ENCODE measurements at places on chromosomes 12 and 14.
A peak's percentile ranks its signal among the peaks of the same experiment; 100 is the strongest.

GRCh38 chr14:24681056-24681455 lies 47.1 kb upstream of the GZMB start:
- no peak for DNase-seq

DNA sequence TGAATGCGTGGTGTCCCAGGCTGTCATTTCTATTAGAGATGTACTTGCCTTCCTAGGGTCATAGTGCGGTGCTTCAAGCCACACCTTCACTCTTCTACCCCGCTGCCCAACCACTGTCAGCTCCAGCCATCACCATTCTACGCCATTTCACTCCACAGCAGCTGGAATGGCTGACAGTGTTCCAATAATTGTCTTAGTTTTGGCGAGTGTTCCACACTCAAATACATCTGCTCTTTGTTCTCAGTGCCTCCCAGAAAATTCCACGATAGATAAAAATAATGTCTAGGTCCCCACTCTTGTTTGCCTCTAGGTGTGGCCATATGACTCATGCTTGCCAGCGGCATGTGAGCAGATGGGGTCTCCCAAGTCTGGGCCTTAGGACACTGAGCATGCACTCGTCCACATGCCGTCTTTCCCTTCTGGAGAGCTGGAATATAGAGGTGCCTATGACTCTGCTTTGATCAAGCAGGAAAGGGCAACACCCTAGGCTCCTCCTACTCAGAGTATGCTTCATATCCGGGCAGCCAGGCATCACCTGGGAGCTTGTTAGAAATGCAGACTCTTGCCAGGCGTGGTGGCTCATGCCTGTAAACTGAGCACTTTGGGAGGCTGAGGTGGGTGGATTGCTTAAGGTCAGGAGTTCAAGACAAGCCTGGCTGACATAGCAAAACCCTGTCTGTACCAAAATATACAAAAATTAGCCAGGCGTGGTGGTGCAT lies 163.0 kb downstream of the BRMS1L start:
- no peak for DNase-seq

GRCh38 chr12:80441921-80442320 lies 2.1 kb upstream of the PTPRQ start:
- DNase-seq: no peak

DNA sequence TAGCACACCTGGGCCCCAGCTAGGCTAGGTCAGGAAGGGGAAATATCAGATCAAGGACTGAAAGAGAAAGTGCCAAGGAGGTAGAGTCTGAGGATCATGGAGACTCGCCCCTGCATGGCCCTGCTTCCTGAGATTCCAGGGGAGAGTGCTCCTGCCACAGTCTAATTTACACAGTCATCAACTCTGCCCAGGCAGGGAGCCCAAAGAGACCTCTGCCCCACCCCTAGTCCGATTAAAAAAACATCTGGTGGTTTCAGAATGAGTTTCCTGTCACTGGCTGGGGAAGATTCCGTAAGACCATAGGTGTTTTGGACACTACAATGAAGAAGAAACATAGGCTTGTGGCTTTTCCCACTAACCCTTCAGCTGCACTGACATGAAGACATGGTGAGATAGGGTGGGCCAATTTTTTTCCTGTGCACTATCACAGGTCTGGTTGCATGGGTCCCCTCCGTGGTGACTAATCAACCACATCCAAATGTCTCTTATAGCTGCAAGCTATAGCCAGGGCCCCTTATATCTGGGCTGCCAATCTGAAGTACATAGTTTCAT lies 31.5 kb upstream of the GZMB start:
- DNase-seq: no peak

GRCh38 chr12:26843311-26843710 lies 10.3 kb upstream of the ITPR2 start:
- no peak for DNase-seq

DNA sequence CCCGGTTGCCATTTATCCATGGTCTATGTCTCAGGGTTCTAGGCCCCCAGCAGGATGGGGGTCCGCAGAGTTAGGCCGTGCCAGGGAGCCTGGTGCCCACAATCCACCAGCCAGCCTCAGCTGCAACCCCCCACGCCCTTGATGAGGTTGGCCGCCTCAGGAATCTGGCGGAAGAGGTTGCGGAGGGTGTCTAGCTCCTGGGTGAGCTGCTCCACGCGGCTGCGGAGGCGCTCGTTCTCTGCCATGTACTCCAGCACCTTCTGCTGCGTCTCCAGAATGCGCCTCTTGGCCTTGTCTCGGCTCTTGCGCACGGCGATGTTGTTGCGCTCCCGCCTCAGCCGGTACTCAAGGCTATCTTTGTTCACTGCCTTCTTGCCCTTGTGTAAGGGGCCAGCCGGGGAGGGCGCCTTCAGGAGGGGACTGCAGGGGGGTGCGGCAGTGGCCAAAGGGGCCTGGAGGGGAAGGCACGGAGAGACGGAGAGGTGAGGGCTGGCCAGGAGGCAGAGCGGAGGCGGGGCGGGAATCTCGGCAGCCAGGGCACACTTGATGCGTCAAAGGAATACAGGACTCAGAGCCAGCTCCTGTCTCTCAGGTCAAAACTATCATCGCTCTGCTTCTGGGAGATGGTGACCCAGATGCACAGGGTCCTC lies 1.6 kb downstream of the CEBPE start:
- no peak for DNase-seq

DNA sequence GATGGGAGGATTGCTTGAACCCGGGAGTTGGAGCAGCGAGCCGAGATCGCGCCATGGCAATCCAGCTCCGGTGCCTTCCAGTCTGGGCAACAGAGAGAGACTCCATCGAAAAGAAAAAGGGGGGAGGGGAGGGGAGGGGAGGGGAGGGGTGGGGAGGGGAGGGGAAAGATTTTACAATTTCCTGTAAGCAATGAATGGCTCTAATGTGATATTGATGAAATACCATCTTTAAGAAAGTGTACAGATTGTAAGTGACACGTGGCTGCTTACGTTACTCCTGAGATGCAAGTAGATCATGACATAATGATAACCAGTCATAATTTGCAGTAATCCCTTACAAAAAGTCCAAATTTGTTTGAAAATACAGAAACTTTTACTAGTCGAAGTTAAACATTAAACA lies 1.4 kb downstream of the SLC25A21 start:
- DNase-seq: no peak

DNA sequence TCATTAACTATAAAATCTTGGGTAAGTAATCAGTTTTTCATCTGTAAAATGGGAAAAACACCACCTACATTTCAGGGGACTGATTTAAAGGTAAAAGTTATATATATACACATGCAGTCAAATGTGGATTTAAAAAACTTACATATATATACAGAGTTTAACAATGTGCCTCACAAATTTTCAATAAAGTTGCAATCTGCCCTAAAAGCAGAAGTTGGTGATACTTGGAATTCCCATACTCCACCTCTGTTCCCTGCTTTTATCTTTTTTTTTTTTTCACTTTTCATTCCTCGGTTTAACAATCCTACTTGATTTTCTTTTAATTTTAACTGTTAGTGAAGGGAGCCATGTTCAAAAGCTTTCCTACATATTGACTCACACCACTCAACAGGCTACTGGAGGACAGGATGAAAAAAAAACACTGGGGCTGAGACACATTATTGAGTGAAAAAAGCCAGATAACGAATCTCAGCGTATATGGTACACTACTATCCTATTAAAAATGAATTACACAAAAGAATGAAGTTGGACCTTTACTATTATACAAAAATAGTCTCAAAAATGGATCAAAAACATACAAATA lies 24.3 kb downstream of the SPPL3 start:
- no peak for DNase-seq

GRCh38 chr12:127381681-127382080 lies 885.3 kb upstream of the TMEM132C start:
- no peak for DNase-seq

DNA sequence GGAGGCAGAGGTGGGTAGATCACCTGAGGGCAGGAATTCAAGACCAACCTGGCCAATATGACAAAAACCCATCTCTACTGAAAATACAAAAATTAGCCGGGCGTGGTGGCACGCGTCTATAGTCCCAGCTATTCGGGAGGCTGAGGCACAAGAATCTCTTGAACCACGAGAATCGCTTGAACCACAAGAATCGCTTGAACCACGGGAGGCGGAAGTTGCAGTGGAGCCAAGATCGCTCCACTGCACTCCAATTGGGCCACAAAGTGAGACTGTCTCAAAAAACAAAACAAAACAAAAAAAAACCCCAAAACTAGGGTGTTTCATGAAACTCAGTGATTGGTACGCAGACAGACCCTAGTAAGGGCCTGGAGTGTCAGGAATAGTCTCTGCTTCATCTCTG lies 6.4 kb upstream of the ARF6 start:
- DNase-seq: no peak

DNA sequence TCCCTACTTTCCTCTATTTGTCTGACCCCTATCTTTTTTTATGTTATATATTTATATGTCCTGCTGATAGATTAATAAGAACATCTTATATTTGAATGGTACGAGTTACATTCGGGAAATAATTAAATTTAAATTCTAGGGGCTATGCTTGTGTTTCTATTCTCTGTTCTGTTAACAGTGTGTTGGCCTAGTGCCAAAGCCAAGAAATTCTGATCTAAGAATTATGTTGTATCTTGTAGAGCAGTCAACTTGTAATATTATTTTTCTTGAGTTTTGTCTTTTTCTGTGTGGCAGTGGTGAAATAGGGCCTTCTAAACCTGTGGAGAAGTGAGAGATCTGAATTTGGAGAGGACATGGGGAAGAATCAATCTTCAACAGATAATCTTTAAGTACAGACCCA lies 9.0 kb upstream of the HSPA2 start:
- no peak for DNase-seq

DNA sequence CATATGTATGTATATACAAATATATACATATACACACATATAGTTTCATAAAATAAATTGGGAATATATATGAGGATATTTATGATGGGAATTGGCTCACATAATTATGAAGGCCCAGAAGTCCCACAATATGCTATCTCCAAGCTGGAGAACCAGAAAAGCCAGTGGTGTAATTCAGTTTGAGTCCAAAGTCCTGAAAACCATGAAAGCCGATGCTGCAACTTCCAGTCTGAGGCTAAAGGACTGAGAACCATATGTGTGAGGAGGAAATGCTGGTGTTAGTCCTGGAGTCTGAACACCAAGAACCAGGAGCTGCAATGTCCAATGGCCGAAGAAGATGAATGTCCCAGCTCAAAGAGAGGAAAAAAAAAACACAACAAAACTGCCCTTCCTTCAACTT lies 65.5 kb upstream of the PRKD1 start:
- DNase-seq: no peak

DNA sequence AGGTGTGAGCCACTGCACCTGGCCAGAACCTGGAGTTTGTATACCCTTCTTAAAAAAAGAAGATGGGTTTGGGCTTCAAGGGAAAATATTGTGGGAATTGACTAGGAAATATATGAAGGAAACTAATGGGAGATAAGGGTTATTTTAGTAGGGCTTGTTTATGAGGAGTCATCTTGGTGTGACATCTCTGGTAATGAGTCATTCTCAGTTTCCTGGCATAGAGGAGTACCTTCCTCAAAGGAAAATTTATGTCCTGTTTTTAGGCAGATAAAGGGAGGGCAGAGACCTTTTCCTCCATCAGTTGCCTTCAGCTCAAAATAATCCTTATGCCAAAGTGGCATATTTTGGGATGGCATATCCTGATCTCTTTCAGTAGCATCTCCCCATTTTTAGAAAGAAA lies 30.6 kb upstream of the NFKBIA start:
- no peak for DNase-seq

DNA sequence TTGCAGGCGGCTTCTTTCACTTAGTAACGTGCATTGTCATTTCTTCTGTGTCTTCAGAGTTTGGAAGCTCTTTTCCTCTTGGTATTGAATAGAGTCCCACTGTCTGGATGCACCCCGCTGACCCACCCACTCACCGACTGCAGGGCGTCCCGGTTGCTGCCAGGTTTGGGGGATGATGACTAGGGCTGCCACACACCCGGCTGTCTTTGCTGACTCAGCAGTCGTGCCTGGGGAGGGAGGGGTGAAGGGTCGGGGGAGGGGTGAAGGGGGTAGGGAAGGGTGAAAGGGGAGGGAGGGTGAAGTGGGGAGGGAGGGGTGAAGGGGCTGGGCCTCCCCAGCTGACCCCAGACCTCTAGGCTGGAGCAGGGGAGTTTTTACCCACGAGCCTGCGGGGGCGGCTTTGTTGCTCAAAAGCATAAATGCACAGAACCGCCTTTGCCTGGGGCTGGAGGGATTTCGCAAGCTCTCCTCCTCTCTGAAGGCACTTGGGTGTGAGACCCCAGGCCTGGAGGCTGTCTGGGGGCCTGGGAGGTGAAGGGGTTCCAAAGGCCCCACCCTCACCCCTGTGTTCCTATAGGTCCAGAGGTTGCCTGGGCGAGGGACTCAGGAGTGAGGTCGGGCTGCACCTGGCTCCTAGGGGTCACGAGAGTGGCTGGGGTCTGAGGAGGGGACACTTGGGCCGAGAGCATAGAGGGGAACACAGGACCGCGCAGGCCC lies 31.3 kb upstream of the ULK1 start:
- no peak for DNase-seq

- no peak for DNase-seq
Measured at GRCh38 chr14:85878874-85879273, 348.9 kb downstream of the FLRT2 start.

DNA sequence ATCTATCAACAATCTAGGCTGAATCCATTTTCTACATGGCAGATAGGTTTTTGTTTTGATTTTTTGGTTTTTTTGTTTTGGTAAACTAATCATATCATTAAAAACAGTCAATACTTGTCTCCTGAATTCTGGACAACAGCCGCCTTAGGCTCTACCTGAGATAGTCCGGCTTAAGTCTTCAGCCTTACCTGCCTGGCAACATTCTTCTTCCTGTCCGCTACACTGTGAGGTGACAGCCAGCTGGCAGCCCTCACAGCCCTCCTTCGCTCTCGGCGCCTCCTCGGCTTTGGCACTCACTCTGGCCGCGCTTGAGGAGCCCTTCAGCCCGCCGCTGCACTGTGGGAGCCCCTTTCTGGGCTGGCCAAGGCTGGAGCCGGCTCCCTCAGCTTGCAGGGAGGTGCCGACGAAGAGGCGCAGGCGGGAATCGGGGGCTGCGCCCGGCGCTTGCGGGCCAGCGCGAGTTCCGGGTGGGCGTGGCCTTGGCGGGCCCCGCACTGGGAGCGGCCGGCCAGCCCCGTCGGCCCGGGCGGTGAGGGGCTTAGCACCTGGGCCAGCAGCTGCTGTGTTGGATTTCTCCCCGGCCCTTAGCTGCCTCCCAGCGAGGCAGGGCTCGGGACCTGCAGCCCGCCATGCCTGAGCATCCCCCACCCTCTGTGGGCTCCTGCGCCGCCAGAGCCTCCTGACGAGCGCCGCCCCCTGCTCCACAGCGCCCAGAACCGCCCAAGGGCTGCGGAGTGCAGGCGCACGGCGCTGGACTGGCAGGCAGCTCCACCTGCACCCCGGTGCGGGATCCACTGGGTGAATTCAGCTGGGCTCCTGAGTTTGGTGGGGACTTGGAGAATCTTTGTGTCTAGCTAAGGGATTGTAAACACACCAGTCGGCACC lies 49.0 kb downstream of the MDGA2 start:
- DNase-seq: no peak

DNA sequence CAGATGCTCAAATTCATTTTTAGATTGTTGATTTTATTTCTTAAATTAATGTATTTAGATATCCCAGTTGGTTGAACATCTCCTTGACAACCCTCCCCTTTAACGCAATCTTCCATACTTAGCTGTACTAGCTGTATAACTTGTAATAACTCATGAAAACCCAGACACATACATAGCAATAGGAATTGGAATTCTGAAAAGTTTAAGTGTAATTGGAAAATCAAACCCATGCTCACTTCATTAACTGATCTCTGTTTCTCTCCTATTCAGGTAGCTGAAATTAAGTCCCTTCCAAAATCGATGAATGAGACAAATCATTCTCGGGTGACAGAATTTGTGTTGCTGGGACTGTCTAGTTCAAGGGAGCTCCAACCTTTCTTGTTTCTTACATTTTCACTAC lies at the start of gene OR4K15:
TSS of gene OR4K15 (plus strand) at position 301 of the 400 bp plus-strand sequence. CDS start at position 301, 0 bp downstream.
- no peak for DNase-seq

- peak; percentile 85 for DNase-seq
Measured at GRCh38 chr12:121005346-121005815, 10.9 kb downstream of the C12orf43 start.

Measured in ecto neural progenitor cell (in vitro differentiated cells).